ENCODE measurements at places on chromosomes 2 and 18.
A peak's percentile ranks its signal among the peaks of the same experiment; 100 is the strongest.

DNA sequence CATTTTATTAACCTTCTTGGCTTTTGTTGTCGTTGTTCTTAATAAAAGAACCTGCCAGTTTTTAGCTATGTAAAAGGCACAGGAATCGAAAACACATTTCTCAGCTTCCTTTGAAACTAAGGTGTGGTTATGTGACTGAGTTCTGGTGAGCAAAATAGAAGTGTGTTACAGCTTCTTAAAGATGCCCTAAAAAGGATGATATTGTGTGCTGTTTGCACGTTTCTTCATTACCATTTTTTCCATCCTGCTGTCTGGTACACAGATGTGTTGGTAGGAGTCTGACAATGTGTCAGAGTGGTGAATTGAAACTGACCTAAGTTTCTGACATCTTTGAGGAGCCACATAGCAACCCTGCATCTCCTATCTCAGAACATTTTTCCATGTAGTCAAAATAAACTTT is 380.6 kb downstream of the SUCLG1 start:
- no peak for DNase-seq

GRCh38 chr2:11582862-11583752 is 49.3 kb downstream of the GREB1 start:
- DNase-seq, result peak; percentile 32

DNA sequence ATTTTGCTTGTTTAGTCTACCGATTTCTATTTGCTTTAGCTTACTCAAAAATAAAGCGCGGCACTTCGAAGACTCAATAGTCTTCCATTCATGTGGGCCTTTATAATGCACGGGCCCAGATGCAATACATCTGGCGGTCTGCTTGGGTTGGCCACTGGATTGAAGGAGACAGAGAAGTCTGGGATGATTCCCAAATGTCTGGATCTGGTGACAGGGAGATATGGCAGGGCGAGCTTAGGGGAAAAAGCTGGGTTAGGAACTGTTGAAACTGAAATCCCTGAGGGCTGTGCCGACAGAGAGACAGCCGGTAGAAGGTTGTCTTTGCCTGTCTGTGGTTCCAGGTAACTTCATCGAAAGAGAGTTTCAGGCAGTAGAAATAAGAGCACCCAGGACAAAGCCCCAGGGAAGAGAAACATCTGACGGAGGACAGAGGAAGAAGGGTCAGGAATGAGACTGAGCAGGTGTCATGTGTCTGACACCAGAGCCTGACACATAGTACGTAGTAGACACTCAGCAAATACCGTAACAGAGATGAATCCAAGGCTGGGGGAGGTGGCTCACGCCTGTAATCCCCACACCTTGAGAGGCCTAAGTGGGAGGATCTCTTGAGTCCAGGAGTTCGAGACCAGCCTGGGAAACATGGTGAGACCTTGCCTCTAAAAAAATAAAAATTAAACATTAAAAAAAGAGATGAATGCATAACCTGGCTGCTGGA is 13.6 kb downstream of the CLUL1 start:
- no peak for DNase-seq

- DNase-seq, result no peak
Measured at GRCh38 chr2:211181626-211182025, 625.2 kb downstream of the CPS1 start.

DNA sequence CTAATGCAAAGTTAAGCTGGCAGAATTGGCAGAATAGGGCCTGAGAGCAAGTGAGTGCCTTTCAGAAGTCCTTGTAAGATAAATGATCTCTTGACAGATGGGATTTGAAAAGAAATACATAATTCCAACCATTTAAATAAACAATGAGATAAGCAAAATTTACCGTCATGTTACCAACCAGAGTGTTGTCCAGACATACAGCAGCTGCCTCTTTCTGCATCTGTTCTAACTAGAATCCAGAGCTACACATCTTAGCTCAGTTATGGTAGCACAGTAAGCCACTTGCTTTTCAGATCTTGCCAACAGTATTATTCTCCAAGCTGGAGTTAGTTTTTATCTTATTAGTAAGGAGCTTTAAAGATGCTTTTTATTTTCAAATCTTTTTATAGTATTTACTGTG is 179.6 kb downstream of the BARD1 start:
- no peak for DNase-seq
